Caudate nucleus (tissue), 63 donors: ENCODE measurements at places on chromosomes 5 and 9.

- DNase-seq: no peak
Measured at GRCh38 chr5:14217587-14217986, 74.4 kb downstream of the TRIO start.

DNA sequence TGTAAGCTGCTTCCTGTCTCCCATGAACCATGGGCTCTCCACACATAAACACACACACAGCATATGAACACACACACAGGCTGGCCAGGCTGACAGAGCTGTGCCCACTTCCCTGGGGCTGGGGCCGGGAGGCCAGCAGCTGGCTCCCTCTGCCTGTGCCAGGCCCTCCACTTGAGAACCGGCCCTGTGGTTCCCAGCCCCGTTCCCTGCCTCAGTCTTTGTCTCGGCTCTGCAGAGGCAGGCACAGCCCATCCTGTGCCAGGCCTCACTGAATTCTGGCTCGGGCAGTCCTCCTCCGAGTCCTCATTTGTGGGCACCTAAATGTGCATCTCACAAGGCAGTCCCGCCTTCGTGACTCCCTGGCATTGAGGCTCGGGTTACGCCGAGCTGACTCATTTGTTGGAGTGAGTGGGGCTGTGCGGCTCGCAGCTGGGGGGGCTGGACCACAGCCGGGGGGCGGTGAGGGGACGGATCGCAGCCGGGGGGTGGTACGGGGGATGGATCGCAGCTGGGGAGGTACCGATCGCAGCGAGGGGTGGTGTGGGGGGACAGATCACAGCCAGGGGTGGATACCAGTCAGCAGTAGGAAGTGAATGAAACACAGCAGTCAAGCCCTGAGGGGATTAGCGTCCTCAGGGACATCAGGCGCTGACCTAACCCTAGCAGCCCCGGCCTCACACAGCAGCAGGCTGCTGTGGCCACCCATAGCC lies 72.3 kb downstream of the PSMB7 start:
- DNase-seq: peak; percentile 77

GRCh38 chr9:18531136-18532065 lies 57.4 kb downstream of the ADAMTSL1 start:
- no peak for DNase-seq

- DNase-seq: no peak
Measured at GRCh38 chr5:131664929-131665328, 29.9 kb upstream of the RAPGEF6 start.

- DNase-seq: no peak
Measured at GRCh38 chr5:54007827-54008777, 302.3 kb downstream of the ARL15 start.

GRCh38 chr9:123378025-123378424 lies 22.0 kb downstream of the CRB2 start:
- no peak for DNase-seq

DNA sequence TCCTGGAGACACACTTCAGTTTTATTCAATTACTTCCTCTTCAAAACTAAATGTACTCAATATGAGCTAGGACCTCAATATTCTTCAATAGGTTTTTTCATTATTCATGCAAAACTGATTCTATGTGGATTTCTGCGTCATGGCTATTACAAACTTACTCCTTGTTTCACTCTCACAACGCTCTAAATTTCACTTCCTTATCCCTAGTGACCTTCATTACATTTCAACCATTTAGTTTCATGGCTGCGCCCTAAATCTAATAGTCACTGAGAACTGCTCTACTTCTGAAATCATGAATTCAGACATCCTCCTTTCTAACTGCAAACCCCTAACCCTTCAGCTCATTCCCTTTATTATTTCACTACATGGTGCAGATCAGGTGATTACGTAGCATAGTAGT lies 93.9 kb downstream of the SLC25A46 start:
- no peak for DNase-seq

- no peak for DNase-seq
Measured at GRCh38 chr9:86286278-86286677, 3.9 kb upstream of the ISCA1 start.

- no peak for DNase-seq
Measured at GRCh38 chr5:172745838-172746237, 25.2 kb downstream of the DUSP1 start.

DNA sequence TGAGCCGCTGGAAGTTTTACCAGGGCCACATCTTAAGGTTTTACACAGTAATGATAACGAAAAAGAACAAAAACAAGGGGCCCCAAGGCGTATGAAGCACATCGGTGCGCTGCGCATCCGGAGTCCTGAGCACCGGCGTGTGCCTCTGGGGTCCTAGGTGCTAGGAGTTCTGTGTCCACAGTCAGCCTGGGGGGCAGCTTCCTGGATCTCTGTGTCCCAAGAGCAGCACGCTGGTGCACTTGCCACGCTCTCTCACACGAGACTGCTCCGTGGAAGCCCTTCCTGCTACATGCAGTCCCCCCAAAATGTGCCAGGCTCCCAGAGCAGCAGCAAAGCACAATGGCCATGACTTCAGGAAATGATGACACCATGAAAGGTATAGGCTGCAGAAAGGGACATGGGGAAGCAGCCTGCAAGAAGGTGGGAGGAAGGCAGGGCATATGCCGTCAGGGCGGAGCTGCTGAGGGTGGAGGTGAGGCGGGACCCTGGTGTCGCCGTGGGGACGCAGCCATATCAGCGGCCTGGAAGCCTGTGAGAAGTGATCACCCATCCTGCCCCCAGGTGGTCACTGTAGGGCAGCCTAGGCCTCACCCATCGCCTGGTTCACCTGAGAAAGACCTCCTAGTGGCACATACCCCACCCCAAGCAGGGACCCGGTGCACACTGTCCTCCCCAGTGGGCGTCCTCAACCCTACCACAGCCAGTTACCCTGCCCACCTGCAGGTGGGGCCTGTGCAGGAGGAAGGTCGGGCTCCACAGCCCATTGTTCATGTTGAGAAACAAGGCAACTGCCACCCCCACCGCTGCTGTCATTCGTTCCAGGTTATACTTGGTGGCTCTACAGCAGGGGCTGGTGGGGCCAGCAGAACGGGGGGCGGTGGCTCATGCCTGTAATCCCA lies 23.6 kb upstream of the SLC6A3 start:
- DNase-seq: no peak

DNA sequence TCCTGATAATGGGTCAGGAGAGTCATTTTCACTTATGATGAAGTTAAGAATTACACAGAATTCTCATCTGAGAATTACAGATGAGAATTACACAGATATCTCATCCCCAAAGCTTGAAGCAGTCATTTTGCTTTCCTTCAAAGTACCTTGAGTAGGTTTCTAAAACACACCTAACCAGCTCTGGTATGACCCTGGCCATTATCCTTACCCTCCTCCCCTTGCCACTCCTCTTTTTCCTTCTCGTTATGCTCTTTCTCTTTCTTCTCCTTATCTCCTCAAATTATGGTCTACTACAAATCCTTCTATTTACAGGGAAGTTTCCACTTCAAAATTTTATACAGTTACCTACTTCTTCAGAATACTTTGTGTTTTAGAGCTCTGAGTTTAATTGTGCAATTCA lies 44.5 kb downstream of the MEF2C start:
- DNase-seq: no peak

- no peak for DNase-seq
Measured at GRCh38 chr5:68884883-68885282, 208.9 kb upstream of the SLC30A5 start.

DNA sequence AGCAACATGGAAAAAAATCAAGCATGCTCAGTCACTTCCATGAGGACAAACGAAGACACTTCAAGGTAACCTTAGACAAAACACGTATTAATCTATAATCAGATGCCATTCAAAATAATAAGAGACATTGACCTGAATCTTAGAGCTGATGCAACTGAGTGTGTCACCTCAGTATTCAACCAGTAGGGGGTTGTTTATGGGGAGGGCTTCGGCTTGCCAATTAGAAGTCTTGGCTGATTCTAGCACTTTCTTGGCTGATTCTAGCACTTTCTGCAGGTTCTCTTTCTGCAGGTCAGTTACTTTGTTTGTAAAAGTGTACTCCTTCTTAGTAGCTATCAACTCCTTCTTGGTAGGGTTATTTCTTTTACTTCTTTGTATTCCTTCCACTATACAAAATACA lies 317.6 kb downstream of the ENC1 start:
- no peak for DNase-seq

GRCh38 chr9:108759835-108760234 lies 96.0 kb downstream of the ACTL7B start:
- DNase-seq: no peak

- DNase-seq: no peak
Measured at GRCh38 chr5:199197-199949, 8.1 kb downstream of the LRRC14B start.

- DNase-seq: no peak
Measured at GRCh38 chr9:14782286-14783051, 59.9 kb upstream of the CER1 start.

GRCh38 chr5:6544561-6544935 lies 88.3 kb downstream of the NSUN2 start:
- DNase-seq: no peak

DNA sequence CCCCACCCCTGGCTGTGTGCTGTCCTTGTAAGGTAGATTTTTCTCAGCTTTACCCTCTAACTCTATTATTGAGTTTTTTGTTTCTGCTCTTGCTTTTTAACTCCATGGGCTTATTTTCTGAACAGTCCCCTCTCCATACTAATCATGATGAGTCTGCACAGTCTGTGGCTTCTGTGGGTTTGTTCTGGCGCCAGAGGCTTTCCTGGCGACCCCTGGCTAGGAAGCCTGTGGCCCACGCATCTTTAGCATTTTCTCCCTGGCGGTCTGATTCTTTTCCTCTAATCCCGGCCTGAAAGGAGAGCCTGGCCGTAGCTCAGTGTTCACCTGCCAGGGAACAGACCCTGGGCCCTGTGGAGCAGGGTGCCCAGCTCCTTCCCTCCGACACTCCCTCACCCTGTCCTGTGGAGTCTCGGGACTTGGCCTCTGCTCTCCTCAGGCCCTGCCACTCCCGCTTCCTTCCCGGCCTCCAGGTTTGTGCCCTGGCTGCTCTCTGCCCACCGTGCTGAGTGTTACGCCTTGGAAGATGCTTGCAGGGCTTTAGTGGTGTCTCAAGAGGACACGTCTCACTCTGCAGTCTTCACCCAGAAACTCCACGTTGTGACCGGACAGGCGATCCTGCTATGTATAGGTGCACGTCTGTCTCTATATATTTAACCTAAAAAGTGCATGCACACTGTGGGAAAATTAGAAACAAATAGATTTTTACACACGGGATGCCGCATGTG lies 31.7 kb upstream of the LRRC14B start:
- DNase-seq: no peak

DNA sequence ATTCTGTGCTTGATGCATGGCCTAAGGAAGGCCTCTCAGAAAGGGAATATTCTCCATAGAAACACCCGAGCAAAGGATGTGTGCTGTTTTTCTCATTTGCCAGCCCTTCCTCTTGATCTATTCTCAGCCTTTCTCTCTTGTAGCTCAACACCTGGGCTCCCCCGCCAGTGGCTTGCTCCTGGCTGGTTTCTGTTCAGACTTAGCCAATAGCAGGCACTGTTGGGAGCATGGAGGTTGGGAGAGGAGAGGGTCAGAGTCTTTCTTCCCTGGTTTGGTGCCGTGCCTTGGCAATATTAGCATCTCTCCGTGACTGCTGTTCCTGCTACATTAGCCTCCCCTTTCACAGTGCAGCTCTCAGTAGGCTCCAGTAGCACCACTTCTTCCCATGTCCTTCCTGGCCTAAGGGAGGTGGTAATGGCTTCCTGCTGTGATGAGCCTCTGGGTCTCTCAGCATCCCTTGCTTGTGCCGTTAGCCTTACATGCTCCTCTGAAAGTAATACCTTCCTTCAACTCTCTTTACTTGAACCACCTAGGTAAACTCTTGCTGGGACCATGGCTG lies 269.7 kb upstream of the GAS1 start:
- no peak for DNase-seq

GRCh38 chr5:54944364-54944763 lies 41.0 kb downstream of the ESM1 start:
- no peak for DNase-seq

DNA sequence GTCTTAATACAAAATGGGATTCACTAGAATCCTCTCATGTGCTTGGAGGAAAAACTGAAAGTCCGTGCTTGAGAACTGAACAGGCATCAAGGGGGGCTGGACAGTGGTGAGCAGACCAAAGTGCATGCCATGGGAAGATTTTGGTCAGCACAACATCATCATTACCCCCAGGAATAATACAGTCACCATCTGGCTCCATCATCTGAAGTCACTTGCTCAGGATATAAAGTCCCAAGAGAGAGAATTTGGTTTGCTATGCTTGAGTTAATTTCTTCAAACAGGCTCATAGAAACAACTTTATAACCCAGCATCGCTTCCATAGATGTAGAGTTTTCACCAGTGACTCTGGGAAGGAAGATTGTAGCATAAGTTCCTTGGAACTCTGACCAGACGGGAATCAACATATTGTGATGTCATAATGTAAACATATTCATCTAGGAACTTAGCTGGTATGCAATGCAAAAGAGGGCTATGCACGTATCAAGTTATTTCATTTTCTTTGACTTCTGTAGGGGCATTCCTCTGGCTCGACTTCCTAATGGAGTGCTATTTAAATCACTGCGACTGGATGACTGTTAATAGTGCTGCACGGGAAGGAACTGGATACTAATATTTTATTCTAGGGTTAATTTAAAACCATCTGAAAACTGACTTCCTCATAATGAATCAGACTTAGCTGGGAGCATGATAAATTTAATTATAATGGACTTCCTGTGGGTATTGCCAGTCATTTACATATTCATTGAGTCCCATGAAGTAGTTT lies 145.2 kb downstream of the MTRR start:
- no peak for DNase-seq

GRCh38 chr9:91234523-91234922 lies 127.2 kb downstream of the AUH start:
- DNase-seq: no peak

GRCh38 chr9:92664394-92665152 lies 5.4 kb downstream of the IPPK start:
- DNase-seq: no peak

GRCh38 chr9:99221266-99221620 lies 499 bp downstream of the ALG2 start:
- no peak for DNase-seq
